Placental pericyte (primary cell): ENCODE measurements at places on chromosomes 4 and X. TPM values are rescaled to one million over a fixed set of nuclear protein-coding genes. Genes with fewer than 3 reads are reported as not detected.

GDPD2 gene
- not detected in 2 replicates for total RNA-seq

NR3C2 gene
- total RNA-seq = 2.6 and 3.3 TPM in 2 replicates

APOO gene
- 10.2 and 15.8 TPM in 2 replicates for total RNA-seq

RHOH gene
- 0.44 TPM in 1 of 2 replicates, not detected in the other for total RNA-seq

MMRN1 gene
- total RNA-seq = 0.57 TPM in 1 of 2 replicates, not detected in the other

NKX3-2 gene
- 0.22 and 0.29 TPM in 2 replicates for total RNA-seq

MSL3 gene
- total RNA-seq = 22.3 and 34.6 TPM in 2 replicates

GPRIN3 gene
- under 0.01 and 0.57 TPM in 2 replicates for total RNA-seq

PSAPL1 gene
- not detected in 2 replicates for total RNA-seq

CFAP47 gene
- total RNA-seq = not detected in 2 replicates

SORCS2 gene
- total RNA-seq = 0.14 and 0.22 TPM in 2 replicates

MMGT1 gene
- total RNA-seq = 19.3 and 32.4 TPM in 2 replicates

FHIP1A gene
- total RNA-seq = under 0.01 and 0.14 TPM in 2 replicates

DGAT2L6 gene
- not detected in 2 replicates for total RNA-seq

LINC00632 gene
- total RNA-seq = 3.9 and 5.3 TPM in 2 replicates

FAM156B gene
- 14.9 and 22.8 TPM in 2 replicates for total RNA-seq

TFDP3 gene
- total RNA-seq = not detected in 2 replicates

ESX1 gene
- not detected in 2 replicates for total RNA-seq

TAB3 gene
- 13.1 and 19.5 TPM in 2 replicates for total RNA-seq

PAGE2B gene
- not detected in 2 replicates for total RNA-seq

C4orf36 gene
- 0.86 TPM in 1 of 2 replicates, not detected in the other for total RNA-seq

LANCL3 gene
- 0.29 TPM in 1 of 2 replicates, not detected in the other for total RNA-seq

CYSLTR1 gene
- total RNA-seq = 0.29 TPM in 1 of 2 replicates, not detected in the other

CXorf49 gene
- total RNA-seq = not detected in 2 replicates

CFP gene
- total RNA-seq = 0.22 and 0.57 TPM in 2 replicates

SMS gene
- 95.6 and 171 TPM in 2 replicates for total RNA-seq

PDGFRA gene
- 178 and 283 TPM in 2 replicates for total RNA-seq

GUCY1B1 gene
- 0.86 and 3.1 TPM in 2 replicates for total RNA-seq

PDZD4 gene
- 0.14 TPM in 1 of 2 replicates, not detected in the other for total RNA-seq

TLR10 gene
- 0.14 TPM in 1 of 2 replicates, not detected in the other for total RNA-seq

MAGED4 gene
- 18.5 and 32.8 TPM in 2 replicates for total RNA-seq

DCLK2 gene
- total RNA-seq = 7.0 and 8.3 TPM in 2 replicates

TCEAL6 gene
- total RNA-seq = not detected in 2 replicates

SOWAHD gene
- total RNA-seq = 0.22 TPM in 1 of 2 replicates, not detected in the other

PDZD11 gene
- total RNA-seq = 39.0 and 49.1 TPM in 2 replicates

ITGB1BP2 gene
- total RNA-seq = 2.0 and 5.9 TPM in 2 replicates

PAQR3 gene
- 9.6 and 31.2 TPM in 2 replicates for total RNA-seq

BMP2K gene
- total RNA-seq = 69.4 and 84.9 TPM in 2 replicates

NDUFC1 gene
- total RNA-seq = 14.7 and 17.2 TPM in 2 replicates

MAGEB4 gene
- total RNA-seq = not detected in 2 replicates

PGAM4 gene
- total RNA-seq = not detected in 2 replicates
